Activated naive CD8-positive, alpha-beta T cell treated with anti-CD3 and anti-CD28 coated beads, Interleukin-2, amount 50 U/mL, for 24 hours (primary cell): ENCODE measurements at places on chromosomes 7 and 10.

GRCh38 chr10:129712000-129712399 is 245.0 kb downstream of the MGMT start:
- DNase-seq = no peak

- no peak for DNase-seq
Measured at GRCh38 chr7:27608776-27609495, 53.7 kb downstream of the HIBADH start.

DNA sequence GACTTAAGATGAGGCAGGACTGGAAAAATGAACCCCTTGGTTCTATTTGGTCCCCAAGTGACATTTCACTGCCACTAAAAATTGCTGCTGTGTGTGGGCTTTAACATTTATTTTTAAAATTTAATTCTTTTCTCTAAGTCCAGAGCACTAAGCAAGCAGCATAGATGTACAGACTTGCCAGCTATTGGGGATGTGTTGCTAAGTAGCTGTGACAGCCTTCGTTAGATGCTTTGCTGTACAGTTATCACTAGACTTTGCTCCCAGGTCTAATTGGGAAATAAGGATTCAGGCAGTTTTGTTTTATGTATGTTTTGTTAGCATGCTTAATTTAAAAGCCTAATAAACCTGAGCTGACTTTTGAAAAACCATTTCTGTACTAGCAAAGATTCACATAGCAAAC is 51.8 kb downstream of the GBF1 start:
- DNase-seq = no peak

DNA sequence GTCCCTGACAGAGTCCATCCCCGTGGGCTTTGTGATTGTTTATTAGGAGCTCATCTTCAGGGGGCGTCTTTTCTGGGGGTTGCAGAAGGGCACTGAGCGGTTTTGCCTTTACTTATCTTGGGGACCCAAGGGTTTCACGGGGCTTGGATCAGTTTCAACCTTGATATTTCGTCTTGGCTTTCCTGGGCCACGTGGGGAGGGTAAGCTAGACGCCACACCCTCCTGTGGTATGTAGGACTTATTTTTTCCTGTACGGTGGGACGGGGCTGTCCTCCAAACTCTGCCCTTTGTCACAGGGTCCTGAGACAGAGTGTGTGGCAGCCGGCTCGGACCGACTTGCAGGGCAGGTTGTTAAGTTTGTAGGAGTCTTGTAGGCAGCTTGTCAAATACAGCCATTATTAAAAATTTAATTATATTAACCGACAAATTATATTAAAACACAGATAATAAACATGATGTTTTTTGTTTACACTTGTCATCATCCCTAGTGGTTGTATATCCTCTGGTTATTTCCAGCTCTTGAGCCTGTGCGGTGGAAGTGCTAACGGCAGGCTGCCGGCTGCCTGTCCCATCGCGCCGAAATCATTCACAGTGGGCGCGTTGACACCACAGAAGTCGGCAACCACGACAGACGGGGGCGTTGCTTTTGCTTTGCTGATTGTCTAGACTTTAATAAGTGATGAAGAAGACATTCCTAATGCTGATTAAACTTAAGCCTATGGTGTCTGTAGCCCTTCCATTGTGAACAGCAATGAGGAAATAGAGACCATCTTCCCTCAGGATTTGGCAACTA is 193.2 kb downstream of the DNAJB6 start:
- no peak for DNase-seq

GRCh38 chr7:22586786-22587140 is 86.8 kb upstream of the STEAP1B start:
- DNase-seq = no peak

GRCh38 chr7:2191016-2191415 is 41.7 kb downstream of the MAD1L1 start:
- no peak for DNase-seq

GRCh38 chr7:5696346-5697110 is 84.9 kb downstream of the RNF216 start:
- DNase-seq = no peak

DNA sequence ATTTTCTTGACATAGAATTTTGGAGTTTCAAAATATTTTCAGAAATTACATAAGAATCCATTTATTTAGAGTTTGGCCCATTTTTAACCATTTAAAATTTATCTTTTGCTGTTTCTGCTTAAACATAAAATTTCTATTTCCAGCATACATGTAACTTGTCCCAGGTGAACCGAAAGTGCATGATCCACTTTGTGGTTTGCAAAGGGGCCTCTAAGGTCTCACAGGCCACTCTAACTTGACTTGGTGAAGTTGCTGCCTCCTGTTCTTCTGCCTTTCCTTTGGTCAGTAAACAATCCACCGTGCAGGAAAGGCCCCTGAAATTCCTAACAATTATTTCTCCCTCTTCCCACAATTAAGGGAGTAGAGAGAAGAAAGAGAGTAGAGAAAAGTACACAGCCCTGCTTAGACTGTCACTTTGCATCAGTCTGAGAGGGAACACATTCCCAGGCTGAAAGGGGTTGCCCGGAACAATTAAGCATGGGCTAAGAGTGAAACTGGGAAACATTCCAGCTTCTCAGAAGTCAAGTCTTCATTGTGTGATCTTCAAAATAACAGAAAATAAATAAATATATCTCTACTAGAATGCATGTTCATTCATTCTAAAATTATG is 79.5 kb upstream of the SEMA3A start:
- DNase-seq = no peak
